ENCODE measurements at places on chromosomes 11 and 22.

DNA sequence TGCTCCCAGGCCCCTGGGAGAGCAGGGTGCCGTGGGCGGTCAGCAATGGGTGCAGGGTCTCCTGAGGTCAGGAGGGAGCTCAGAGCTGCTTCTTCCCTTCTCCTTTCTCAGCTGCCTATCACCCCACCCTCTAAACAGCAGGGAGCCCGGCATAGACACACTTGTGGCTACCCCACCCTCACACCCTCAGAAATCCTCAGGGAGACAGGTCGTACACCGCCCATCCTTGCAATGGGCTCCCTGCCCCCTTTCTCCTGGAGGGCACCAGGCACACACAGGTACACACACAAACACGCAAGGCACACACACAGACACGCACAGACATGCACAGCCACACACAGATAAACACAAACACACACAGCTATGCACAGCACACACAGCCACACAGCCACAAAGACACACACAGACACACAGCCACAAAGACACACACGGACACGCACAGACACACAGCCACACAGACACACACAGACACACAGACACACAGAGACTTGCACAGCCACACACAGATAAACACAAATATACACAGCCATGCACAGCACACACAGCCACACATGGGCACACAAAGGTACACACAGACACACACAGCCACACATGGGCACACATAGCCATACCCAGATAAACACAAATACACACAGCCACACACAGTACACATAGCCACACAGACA is 44.9 kb upstream of the TH start:
- DNase-seq = no peak

DNA sequence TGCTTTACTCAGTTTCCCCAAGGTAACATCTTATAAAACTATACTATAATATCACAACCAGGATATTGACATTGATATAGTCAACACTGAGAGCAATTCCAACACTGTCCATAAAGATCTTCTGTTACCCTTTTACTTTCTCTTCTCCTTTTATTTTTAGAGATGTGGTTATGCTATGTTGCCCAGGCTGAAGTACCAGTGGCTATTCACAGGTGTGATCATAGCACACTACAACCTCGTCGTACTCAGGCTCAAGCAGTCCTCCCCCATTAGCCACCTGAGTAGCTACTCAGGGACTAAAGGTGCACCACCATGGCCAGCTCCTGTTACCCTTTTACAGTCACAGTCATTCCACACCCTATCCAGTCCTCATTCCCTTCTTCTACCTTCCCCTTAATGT is 119.7 kb downstream of the CWF19L2 start:
- no peak for DNase-seq

DNA sequence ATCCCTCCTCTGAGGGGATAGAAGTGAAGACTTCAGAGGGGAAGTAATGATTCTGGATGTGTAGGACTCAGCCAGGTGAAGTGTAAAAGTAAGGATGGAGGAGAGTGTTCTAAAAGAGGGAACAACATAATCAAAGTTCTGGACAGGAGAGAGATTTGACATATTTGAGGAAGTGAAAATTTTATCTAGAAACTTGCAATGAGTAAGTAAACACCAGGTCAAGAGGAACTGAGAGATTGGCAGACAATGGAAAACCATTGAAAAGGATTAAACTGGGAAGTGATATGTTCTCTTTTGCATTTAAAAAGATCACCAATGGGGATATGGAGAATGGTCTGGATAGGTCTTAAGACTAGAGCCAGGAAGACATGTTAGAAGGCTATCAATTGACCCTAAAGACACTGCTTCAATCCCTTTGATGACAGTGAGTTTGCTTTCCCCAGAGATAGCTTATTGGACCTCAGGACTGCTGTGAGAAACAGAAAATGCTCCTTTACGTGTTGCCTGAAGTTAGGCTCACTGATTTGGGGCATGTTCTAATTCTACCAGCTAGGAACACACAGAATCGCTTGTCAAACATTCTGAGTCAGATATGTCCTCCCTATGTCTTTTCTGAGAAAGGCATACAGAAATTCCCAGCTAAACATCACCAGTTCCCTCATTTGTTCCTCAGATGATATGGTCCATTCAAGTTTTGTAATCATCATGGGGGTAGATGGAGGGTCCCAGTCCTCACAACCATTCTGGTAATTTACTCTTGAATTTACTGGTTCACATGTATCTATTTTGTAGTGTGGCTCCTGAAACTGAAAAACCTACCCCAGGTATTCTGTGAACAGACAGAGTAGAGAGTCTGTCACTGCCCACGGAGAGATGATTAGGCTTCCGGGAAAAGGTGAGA is 144.9 kb downstream of the MAML2 start:
- DNase-seq = no peak

GRCh38 chr11:121886005-121886734 is 229.8 kb downstream of the BLID start:
- peak; percentile 71 for DNase-seq

- DNase-seq = no peak
These were observed 64.8 kb downstream of the APOL5 start for GRCh38 chr22:35782504-35782903.

DNA sequence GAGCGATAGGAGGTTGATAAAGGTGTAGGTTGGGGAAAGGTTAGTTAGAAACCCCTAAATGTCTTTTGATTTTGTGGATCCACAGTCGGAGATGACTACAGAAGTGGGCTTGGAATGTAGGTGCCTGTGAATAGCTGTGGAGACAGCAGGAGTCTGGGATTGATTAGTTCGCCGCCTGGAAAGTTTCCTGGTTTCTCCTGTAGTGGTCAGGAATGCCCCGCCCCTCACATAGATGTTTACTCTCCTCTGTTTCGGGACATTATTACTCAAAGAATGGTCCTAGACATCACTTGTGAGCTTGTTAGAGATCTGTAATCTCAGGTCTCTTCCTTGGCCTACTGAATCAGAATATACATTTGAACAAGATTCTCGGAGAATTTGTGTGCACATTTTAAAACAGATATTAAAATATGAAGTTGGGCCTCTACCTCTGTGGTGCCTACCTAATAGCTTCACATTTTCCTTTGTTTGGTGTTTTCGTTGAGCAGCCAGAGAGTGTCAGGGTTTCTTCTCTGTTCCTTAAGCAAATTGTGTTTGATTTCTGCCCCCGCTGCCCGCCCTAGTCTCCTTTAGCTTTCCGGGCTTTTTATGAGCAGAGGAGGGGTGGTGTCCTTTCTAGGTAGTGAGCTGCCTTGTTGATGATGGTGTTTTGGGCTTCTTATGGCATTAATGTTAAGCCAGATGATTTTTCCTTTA is 89.4 kb downstream of the PPP6R3 start:
- DNase-seq = no peak

DNA sequence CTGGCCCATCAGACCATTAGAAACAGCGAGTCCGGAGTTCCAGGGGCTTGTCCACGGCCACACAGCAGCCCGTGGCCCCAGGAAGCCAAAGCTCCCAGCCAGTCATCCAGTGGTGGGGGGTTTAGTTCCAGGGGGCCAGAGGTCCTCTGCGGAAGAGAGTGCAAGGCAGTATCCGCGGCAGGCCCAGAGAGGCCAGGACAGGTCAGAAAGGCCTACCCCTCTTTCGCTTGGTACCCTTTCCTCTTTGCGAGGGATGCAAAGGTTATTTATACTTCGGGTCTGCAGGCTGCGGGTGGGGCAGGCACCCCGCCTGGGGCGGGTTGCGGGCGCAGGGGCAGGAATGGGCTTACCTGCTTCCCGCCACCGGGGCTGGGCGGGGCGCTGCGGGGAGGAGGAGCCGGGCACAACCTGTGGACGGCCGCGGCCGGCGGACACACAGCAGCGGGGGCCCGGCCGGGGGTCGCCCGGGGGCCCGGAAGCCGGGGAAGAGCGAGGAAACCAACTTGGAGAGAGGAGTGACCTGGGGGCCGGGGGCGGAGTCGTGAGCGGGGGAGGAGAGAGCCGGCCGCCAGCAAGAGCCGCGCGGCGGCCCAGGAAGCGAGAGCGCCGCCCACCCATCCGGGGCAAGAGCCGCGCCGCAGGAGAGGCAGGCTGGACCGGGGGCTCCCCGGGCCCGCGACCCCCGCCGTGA is at the start of gene SH3BP1:
Gene SH3BP1, plus strand, starts transcription at position 600 of the 691 bp plus-strand sequence. CDS start 119 bp downstream, outside the sequence.
- peak; percentile 74 for DNase-seq

DNA sequence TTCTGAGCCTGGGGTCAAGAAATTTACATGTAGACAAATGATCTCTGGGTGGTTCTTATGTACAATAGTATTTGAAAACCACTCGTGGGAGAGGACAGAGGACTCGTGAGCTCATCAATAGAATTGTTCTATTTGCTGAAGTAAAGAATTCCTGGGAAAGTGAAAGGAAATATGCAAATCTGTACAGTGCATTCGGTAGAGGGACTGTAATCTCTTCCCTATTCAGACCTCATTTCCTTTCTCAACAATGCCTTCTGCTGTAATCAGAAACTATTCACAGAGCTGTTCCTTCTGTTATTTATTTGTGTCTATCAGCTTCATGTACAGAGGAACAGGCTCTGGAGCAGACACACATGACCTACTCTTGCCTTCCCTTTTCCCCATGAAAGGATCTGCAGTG is 709.4 kb upstream of the KIRREL3 start:
- no peak for DNase-seq

DNA sequence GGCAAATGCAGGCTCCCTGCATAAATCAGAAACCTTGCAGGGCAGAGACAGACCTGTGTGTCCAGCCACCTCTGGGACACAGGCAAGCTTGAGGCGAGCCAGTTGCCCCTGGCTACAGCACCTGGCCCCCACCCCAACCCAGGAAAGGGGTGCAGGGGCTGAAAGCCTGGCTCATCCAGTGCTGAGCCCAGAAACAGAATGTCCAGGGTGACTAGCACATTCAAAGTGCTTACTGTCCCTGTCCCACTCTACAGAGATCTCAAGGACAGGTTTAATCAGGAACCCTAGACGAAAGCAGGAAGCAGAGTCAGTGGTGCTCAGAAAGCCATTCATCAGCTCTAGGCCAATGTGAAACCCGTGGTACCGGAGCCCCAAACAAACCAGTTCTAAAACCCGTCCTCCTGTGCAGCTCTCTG is 31.9 kb downstream of the PLEKHA7 start:
- no peak for DNase-seq

GRCh38 chr11:70111269-70112016 is 33.3 kb downstream of the ANO1 start:
- DNase-seq = peak; percentile 78

GRCh38 chr11:10373340-10373739 is 68.5 kb downstream of the ADM start:
- no peak for DNase-seq

GRCh38 chr11:64083398-64084080 is 47.8 kb downstream of the FLRT1 start:
- DNase-seq = no peak

DNA sequence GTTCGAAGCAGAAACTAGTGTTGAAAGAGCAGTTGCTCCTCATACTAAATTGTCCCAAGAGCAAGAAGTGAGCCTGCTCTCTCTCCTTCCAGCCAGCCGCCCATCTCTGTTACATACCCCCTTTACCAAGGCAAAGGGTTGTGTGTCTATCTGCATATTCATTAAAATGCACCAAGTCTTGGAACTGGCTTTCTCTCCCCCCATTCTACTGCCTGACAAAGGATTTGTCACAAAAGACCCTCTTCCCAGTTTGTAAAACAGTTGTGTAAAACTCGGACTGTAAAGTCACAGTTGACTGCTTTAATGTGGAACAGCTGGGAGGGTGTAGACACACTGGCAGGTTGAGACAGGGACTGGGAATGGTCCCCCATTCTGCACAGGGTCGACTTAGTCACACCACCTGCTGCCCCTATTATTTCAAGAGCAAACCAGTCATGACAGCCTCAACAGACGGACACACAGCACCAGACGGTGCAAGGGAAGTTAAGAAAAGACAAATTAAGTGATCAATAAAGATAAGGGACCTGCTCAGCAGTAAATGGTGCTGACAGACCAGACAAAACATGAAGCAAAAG is 60.0 kb upstream of the HTATIP2 start:
- DNase-seq = no peak

GRCh38 chr11:128294671-128295050 is 292.7 kb downstream of the ETS1 start:
- no peak for DNase-seq

DNA sequence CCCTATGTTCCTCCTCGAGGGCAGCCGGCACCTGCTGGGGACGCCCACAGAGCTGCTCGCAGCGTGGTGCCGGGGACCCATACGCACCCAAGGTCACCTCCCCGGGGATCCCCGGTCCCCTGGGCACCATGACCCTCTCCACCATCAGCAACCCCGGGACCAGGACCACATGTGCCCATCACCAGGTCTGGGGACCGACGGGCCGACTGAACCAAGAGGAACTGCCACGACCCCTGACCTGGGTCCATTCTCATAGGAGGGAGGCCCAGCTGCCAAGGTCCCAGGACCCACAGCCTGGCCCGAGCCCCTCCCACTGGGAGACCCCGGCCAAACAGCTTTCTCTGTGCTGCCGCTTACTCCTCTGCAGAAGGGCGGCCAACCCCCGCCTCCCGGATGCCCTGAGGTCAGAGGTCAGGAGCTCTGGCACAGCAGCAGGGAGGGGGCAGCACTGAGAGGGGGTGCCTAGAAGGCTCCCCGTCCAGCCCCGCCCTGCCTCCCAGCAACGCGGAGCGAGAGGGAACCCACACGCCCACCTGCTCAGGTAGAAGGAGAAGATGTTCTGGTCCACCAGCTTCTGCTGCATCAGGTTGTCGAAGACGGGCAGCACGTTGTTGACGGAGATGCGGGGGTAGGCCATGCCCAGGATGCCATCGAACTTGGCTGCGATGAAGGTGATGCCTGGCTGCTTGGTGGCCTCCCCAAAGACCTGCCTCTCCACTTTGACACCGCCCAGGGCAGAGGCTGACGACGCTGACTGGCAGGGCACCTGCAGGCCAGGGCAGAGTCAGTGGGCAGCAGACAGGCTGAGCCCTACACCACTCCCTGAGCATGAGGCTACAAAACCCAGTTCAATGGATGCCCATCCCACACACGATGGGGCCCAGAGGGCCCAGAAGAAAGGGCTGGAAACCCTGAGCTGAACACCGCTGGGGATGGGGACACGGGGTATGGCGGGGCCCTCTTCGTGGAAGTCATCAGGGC is 6.6 kb downstream of the CTSD start:
- no peak for DNase-seq

DNA sequence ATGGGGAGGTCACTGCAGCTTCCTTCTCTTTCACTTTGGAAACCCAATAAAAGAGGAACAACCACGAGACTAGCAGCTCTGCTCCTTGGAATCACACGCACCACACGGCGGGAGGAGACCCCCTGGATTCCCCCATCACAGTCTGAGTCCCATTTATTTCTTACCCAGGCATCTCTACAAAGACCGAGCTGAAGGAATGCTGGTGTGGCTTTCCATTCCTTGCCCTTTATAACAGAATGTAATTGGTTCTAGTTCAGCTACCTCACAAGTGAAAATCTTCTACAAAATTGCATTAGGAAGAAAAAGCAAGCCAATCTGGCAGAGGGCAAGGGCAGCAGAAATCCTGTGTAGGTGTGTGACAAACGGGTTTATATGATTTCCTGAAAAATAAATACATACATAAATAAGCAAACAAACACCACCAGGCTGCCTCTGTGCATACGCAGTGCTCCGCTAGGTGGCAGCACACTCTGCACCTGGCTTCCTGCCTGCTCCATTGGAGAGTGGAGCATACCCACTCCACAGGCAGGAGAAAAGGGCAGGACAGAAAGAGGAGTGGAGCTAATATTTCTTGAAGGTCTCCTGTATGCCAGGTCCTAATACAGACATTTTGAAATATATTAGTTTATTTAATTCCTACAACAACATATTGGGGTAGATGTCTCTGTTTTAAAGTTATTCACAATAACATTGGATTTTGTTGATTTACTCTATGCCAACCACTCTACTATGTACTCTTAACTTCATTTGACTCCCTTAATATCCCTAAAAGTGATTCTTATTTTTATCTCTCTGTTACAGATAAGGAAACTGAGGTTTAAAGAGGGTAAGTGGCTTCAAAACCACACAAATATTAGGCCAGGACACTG is 673.1 kb downstream of the KCNA4 start:
- DNase-seq = peak; percentile 52
